ENCODE measurements at places on chromosomes 11 and 22.
A peak's percentile ranks its signal among the peaks of the same experiment; 100 is the strongest.

- no peak for DNase-seq
Observed at GRCh38 chr11:100735949-100736675, 49.0 kb downstream of the ARHGAP42 start.

GRCh38 chr11:74085542-74085892 lies 76.6 kb upstream of the UCP3 start:
- DNase-seq = no peak

- DNase-seq = no peak
Observed at GRCh38 chr11:116107229-116107628, 603.0 kb upstream of the CADM1 start.

DNA sequence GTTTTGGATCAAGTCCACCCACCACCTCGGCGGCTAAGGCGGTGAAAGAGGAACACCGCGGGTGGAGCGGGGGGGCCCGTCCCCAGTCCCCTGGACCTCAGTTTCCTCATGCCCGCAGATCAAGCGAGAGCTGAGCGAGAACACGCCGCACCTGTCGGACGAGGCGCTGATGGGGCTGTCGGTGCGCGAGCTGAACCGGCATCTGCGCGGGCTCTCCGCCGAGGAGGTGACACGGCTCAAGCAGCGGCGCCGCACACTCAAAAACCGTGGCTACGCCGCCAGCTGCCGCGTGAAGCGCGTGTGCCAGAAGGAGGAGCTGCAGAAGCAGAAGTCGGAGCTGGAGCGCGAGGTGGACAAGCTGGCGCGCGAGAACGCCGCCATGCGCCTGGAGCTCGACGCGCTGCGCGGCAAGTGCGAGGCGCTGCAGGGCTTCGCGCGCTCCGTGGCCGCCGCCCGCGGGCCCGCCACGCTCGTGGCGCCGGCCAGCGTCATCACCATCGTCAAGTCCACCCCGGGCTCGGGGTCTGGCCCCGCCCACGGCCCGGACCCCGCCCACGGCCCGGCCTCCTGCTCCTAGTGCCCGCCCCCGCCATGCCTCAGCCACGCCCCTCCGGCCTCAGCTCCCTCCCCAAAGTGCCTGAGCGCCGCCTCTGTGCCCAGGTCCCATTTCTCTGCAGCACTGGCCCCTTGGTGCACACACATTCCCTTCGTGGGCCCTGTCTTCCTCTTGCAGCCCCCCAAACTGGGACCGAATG lies 12.7 kb downstream of the MAFF start:
- DNase-seq = no peak

DNA sequence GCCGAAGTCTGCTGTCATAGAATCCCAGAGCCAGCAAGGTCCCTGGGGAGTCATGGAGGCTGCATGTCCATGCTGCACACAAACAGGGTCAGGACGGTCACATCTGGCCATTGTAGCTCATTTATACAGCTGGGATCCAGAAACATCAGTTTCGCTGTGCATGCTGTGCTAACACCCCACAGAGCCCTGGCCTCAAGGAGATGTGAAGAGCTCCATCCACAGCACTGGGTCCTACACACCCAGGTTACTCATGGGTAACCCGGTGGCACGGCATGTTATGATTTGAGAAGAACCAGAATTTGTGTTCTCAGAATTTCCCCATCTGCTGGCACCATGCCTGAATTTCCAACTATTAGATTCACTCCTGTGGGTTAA lies 146.3 kb upstream of the ARHGAP20 start:
- no peak for DNase-seq

GRCh38 chr11:103700622-103701021 lies 335.8 kb upstream of the DDI1 start:
- no peak for DNase-seq

- DNase-seq = no peak
Observed at GRCh38 chr22:50665738-50666137, 6.9 kb upstream of the SHANK3 start.

DNA sequence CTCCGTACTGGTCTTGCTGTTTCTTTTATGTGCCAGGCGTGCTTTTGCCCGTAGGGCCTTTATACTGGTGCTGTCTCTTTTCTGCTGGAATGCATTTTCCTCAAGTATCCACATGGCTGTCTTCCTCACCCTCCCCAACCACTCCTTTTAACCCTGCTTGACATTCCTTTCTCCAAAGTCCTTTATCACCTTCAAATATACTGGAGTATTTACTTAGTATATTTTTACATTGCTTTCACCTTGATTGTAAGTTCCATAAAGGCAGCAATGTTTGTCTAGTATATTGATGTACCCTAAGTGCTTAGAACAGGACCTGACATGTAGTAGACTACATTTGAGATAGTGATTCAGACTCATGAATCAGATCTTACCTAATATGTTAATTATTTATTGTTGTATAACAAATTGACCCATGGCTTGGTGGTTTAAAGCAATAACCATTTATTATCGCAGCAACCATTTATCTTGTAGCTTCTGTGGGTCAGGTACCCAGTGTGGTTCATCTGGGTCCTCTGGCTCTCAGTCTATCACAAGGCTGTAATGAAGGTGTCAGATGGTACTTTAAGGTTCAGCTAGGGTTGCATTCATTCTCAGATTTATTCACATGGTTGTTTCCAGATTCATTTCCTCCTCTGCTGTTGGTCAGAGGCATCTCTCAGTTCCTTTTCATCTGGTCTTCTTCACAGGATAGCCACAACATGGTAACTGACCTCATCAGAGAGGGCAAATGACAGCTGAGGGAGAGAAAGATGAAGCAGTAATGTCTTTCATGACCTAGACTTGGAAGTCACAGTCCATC lies 34.2 kb downstream of the DDX10 start:
- DNase-seq = no peak

DNA sequence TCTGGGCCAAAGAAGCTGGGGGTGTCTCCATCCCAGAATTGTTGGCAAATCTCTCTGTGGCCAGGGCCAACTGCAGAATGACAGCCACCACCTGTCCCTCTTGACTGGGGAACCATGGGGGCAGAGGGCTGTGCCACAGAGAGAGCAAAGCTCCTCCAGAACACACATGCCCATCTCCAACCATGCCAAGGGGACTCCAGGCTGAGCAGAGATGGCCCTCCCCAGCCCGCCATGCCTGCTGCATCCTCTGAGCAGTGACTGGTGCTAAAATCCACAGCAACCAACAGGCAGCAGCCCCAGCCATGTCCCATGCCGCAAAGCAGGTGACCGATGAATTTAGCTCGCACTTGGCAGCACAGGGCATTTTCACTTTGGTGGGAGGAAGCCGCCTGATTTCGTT lies 45.0 kb downstream of the LARGE1 start:
- no peak for DNase-seq

DNA sequence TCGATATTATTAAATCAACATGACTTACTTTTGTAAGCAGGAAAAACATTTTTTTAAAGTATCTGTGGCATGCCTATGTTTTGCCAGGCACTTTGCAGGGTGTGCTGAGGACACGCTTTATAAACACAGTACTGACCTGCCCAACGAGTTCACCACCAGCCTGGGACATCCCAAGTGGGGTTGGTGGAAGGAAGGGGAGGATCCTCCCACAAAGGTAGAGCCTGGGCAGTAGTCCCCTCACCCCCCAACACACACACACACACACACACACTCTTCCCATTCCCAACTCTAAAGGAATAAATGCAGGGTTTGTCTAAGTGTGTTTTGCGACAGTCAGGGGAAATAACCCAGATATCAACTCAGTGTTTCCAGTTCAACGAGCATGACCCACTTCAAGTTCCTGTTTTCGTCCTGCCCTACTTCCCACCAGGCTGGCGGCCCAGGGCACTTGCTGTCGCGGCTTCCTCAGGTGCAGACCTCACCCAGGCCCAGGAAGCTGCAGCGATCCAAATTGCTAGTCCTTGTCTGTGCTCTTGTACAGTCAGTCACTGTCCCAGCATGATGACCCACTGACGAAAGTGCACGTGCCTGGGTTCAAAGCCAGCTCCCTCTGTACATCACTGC lies 3.1 kb downstream of the CERK start:
- no peak for DNase-seq

GRCh38 chr11:47560426-47560825 lies 5.0 kb upstream of the PTPMT1 start:
- no peak for DNase-seq

DNA sequence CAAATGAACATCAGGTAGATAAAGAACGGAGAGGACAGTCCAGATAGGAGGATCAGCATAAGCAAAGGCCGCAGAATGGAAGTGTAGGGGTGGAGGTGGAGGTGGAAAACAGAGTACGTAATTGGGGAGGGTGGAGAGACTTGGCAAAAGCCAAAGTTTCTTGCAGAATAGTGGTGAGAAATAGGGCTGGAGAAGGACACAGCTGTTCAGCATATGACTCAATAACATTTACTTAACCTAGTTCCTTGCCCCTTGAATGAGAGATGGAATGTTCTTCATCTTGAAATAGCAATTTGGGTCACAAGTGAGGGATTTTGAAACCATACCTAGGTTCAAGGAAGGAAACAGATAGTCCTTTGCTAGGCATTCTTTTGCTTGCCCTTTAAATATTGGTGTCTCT lies 235.9 kb upstream of the ARHGAP20 start:
- DNase-seq = no peak

DNA sequence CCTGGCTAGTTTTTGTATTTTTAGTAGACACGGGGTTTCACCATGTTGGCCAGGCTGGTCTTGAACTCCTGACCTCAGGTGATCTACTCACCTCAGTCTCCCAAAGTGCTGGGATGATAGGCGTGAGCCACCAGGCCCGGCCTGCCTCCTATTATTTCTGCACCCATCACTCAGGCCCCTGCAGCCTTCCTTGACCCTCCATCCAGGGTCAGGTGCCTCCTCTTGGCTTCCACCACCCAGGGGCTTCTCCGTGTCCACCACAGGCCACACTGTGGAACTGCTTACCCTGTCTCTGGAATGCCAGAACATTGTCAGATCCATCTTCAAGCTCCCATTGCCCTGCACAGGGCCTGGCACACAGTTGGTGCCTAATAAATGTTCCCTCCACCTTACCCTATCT lies 75.4 kb upstream of the RTL6 start:
- no peak for DNase-seq

- DNase-seq = no peak
Observed at GRCh38 chr11:11779975-11780374, 61.8 kb upstream of the USP47 start.

DNA sequence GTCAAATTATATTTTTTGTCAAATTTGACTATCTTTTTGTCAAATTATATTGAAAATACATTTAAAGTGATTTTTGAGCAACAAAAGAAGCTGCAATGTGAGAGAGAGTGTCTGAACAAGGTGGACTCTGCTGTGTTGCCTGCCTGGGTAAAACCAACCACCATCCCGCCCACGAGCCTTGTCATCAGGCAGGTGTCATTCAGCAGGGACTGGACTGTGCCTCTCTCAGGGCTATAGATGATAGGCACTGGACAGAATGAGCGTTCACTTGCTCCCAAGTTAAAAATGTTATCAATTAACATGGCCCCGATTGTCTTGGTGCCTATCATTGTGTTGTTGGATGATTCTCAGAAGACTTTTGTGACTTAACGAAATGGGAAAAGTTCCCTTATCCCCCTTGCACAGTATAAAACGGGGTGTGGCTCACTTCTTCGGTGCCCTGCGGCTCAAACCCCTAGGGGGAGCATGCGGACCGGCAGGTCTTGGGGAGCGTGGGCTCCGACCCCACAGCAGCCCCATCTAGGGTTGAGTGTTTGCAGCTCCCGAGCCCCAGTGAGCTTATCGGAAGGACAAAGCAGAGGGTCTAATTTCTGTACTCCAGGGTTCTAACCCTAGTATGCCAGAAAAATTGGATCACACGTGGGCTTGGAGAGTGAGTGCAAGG lies 1.7 kb downstream of the APOL5 start:
- DNase-seq = no peak

DNA sequence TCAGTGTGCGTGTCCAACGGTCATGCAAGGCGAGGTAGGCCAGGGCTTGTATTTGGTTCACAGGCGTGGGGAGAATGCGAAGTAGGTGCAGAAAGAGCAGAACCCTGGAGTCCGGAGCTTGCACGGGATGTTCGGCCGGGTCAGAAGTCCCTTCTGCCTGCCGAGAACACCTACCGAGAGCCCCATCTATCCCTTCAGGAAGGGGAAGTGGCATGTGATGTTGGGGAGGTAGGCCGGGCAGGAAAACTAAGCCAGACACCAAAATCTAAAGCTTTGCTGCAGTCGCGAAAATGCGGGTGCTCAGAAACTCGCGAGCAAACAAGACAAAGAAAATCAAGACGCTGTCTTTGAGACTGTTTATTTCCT lies 435 bp upstream of the TAF6L start:
- peak; percentile 53 for DNase-seq

GRCh38 chr11:125586623-125587022 lies 6.0 kb upstream of the STT3A start:
- DNase-seq = no peak

DNA sequence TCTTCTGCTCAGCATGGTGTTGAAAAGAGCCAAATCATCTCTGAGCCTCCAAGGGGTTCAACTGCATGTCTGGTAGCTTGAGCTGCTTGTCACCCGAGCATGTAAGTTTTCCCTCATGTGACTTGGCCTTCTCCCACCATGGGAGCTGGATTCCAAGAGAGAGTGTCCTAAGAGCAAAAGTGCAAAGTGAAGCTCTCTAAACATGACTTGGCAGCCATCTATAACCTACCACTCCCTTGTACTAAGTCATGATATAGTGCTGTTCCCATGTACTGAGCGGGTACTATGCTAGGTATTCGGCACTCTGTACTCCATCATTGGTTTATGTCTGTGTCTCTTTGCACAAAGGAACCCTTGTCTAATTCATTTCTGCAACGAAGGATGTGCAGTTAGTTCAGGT lies 19.1 kb downstream of the SEZ6L start:
- DNase-seq = no peak

DNA sequence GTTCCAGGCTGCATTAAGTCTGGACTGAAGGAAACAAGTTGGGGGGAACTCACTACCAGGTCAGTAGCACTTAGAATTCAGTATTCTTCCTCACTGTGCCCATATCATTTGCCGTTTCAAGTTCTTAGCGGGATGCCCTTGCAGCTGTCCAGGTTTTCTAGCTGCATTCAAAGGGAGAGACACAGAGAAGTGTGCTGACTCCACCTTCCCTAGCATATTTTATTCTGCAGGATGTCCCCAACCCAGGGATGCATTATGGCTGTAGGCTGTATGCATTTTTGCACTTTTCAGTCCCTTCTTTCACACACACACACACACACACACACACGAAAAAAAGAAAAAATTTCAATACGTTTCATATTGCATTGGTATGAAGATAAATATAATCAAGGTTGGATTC lies 35.8 kb upstream of the MAPK1 start:
- no peak for DNase-seq

- peak; percentile 63 for DNase-seq
Observed at GRCh38 chr11:61627850-61628661, 47.2 kb upstream of the SYT7 start.

DNA sequence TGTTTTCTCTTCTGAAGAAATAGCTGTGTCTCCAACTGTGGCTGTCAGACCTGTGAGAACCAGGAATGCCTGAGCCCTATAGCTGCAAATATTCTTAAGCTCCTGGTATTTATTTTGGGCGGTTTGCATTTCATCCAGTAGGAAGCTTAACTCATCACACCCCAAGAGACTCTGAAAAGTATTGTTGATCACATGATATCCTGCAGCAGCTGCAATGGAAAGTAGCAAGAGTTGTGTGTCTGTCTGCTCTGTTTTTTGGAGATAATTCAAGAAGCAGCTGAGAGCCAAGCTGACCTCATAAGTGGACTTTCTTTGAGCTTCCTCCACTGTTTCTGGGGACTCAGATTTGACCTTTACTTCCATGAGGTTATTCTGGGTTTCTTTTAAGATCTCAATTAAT lies 36.4 kb upstream of the MRPL17 start:
- no peak for DNase-seq

- DNase-seq = no peak
Observed at GRCh38 chr11:66278363-66279091, 552 bp downstream of the CNIH2 start.

Measured in NCI-H774 (cell line).